Coronary artery (tissue), 2 donors: ENCODE measurements at places on chromosomes 5 and 9.
A peak's percentile ranks its signal among the peaks of the same experiment; 100 is the strongest.

GRCh38 chr5:124504081-124504916 lies 242.1 kb downstream of the ZNF608 start:
- DNase-seq: no peak

GRCh38 chr5:138366632-138367382 lies 14.3 kb downstream of the KDM3B start:
- DNase-seq: no peak

GRCh38 chr5:109996246-109996645 lies 306.5 kb downstream of the MAN2A1 start:
- DNase-seq: no peak

- DNase-seq: no peak
These were observed 60.8 kb downstream of the PTPN3 start for GRCh38 chr9:109437286-109437685.

- no peak for DNase-seq
These were observed 29.9 kb upstream of the RAPGEF6 start for GRCh38 chr5:131664929-131665328.

DNA sequence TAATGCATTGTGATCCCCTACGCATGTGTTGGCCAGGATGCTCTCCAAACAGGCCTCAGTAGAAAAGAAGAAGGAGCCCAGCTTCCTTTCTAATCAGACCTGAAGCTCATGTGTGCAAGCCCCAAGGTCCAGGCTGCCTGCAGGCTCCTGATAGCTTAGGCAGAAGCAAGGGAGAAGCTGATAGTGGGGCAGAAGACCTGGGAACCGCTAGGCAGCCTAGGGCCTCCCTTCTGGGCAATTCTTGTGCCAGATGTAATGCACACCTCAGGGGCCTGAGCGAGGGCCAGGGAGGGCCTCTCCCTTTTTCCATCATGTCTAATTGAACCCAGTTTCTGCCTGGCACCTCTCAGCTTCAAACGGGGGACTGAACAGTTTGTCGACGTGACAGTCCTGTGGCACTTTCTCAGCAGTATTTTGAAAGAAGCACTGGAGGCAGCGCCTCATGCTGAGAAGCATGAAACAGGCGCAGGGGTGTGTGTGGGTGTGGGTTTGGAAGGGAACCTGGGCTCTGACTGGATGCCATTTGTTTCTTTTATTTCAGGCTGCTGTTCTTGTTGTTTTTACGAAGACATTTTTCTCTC lies 212.8 kb downstream of the PIK3R1 start:
- no peak for DNase-seq

GRCh38 chr5:97266576-97266975 lies 83.5 kb upstream of the RIOK2 start:
- peak; percentile 71 for DNase-seq

DNA sequence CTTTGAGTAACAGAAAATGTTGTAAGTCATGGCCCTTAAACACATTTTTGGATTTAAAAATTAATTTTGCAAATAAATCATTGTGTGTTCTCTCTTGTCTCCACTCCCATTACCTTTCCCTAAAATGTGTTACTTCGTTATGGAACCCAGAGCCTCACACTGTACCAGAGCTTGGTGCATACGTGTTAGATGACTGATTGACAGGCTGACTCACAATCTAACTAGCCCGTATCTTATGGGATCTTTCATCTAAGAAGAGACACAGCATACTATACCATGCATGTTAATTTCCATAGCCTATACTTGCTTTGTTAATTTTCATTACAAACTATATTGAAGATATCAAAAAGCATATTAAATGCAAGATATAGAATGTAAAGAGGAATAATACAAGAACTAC lies 87.1 kb downstream of the SPRY4 start:
- DNase-seq: no peak

- no peak for DNase-seq
These were observed 499.3 kb downstream of the CCDC171 start for GRCh38 chr9:16052146-16052545.

DNA sequence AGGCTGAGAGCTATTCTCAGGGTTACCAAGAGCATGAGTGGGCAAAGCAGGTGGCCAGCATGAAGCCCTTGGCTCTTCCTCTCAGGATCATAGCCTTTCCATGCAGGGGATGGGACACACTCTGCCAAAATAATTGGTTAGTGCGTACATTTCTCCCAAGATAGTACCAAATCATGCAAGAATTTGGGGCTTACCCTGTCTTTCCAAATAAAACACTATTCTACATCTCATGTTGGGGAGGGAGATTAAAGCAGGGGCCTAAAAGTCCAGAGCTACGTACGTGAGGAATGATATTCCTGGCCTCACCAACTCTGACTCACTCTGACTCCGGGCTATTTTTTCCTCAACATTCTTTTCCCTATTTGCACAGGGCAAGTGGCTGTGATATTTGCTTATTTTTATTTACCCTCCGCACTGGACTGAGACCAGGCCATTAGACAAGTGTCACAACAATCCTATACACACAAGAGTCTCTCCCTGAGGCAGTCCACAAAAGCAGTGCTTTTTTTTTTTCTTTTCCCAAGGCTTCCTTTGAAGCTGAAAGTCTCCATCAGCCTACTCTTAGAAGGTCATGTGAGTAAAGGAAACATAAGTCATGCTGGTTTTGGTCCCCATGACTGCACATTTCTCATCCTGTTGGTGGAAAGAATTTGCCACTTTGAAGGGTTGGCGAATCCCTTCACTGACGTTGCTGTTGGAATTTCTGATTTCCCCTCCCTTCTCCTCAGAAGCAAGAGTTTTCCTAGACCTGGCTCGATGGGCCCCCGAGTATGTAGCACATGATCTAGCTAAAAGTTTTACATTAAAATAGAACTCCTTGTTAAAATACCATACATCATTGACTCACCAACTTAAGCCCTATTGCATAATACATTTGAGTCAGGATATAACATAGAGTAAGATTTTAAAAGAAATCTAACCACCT lies 40.0 kb downstream of the TMEM252 start:
- peak; percentile 75 for DNase-seq

- DNase-seq: peak; percentile 97
These were observed 25.6 kb downstream of the ABL1 start for GRCh38 chr9:130860458-130861316.
